GM12878 (cell line): ENCODE measurements at places on chromosomes 13 and 19.

DNA sequence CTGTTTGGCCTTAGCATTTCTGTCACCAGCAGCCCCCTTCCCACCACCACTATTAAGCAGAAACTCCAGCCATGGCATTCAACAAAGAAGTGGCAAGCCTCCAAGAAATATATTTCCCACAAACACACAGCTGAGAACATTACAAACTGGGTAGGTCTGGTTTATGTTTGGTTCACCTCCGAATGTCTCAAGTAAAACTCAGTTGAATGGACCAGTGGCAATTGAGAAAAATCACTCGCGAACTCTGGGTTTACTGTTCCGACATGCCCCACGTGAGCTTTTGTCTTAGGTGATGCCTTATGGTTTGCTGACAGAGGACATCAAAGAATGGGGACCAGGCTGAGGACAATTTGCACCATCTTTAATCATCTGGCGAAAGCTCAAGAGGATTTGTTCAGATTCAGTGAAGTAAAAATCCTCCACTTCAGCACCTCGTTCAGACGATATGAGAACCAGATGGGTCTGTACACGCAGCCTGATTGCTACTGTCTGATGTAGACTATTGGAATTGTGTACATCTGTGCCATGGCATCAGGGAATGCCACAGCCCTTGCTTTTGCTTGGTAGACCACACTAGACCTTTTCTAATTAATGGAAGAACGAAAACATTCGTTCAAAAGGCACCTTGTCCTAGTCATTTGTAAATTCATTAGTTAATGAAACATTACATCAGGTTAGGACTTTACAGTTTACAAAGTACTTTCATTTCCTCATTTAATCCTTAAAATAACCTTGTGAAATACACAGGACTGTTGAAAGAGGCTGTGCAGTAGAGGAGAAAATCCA is 59.4 kb downstream of the SLC10A2 start:
- peak; percentile 74 for DNase-seq

DNA sequence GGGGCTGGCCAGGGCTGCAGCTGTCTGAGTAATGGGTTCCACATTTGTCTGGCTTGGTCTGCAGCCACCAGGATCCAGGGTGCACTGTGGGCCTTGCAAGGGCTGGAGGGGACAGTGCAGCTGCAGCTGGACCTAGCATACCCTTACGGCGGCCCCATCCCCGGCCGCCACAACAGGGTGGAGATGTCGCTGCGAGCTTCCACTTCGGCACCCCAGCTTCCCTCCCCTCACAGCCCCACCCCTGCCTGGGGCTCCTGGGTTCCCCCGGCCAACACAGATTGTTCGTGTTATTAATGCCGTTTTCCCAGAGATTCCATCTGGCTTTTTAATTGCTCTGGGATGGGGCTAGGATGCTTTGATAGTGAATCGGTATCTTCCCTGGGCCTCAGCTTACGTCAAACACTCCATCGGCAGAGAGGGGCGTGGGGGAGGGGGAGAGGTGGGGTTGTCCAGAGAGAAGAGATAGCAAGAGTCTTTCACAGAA is 5.8 kb downstream of the CEBPA start:
- DNase-seq, result no peak

- DNase-seq, result no peak
Measured at GRCh38 chr19:32901504-32902161, 32.1 kb upstream of the SLC7A9 start.

DNA sequence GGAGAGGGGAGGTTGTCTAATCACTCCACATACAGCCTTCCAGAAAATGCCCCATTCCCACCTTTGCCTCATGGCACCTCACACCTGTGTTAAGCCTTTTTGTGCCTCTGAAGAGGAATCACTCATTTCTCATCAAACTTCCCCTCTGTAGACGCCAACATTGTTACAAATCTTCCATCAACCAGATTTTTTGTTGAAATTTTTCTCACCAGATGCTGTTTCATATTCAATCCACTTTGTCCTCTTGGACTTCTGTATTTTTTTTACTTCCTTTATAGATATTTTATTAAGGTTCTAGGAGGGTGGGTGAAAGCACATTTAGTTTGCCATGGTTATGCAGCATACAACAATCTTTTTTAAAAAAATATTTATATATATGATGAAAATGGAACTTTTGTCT is 74.0 kb downstream of the RUBCNL start:
- DNase-seq, result no peak

DNA sequence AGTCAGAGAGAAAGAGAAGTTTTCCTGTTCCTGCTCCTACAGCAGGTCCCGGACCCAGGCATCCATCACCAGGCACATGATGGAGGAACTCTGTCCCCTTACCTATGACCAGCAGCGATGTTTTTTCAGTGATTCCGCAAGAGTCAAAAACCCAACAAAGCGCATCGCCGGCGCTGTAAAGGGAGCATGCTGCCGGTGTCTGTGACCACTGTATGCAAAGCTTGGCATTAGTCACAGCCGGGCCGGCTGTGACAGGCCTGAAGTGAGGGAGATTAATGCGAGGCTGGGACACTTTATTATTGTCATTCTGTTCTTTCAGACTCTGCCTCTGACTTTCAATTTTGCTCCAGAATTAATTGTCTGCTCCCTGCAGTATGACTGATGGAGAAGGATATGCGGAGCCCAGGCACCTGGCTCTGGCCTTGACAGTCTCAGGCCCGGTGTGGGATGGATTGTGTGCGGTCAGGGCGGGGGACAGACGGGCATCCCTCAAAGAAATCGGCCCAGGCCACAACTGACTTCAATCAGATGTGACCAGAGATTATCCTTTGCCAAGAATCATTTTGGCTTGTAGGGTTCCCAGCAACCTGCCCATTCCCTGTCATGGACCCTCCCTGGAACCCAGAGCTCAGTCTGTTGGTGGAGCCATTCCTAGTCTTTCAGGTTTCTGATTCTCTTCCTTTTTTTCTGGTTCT is 462.0 kb upstream of the ZNF507 start:
- no peak for DNase-seq

GRCh38 chr19:35041548-35042055 is at the start of gene HPN:
Gene HPN (plus strand): TSS chr19:35041721. CDS start chr19:35042507, 786 bp downstream.
- no peak for DNase-seq

GRCh38 chr19:16319481-16319880 is 5.1 kb upstream of the KLF2 start:
- DNase-seq, result no peak

DNA sequence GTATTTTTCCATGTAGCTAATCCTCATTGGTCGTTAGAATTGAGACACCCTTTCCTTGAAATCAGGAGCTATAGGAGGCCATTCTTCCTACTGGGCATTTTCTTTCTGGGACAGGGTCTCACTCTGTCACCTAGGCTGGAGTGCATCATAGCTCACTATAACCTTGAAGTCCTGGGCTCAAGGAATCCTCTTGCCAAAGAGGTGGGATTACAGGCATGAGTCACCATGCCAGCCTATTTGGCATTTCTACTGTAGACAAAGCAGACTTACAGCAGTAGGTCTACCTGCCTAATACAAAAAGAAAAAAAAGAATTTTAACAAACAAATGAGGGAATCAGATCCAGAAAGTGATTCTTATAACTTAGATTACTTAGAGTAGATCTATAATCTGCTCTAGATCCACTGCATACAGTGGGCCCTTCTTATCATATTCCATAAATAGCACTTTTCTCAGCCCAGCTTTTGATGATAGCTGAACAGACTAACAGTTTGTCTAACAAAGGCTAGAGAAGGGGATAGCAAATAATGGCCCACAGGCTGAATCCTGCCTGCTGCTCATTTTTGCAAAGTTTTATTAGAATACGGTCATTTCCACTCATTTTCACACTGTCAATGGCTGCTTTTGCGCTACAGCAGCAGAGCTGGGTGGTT is 36.7 kb upstream of the USPL1 start:
- DNase-seq, result no peak

GRCh38 chr13:44664308-44664707 is 88.2 kb upstream of the TSC22D1 start:
- DNase-seq, result no peak

GRCh38 chr19:21434967-21435544 is 38.1 kb downstream of the ZNF493 start:
- DNase-seq, result no peak

- DNase-seq, result no peak
Measured at GRCh38 chr13:38328699-38329098, 21.0 kb upstream of the UFM1 start.

GRCh38 chr19:1183543-1184172 is 9.6 kb upstream of the SBNO2 start:
- DNase-seq, result peak; percentile 66

- no peak for DNase-seq
Measured at GRCh38 chr13:32852526-32852925, 163.7 kb upstream of the KL start.

GRCh38 chr19:6728346-6728745 is 7.9 kb upstream of the C3 start:
- no peak for DNase-seq

DNA sequence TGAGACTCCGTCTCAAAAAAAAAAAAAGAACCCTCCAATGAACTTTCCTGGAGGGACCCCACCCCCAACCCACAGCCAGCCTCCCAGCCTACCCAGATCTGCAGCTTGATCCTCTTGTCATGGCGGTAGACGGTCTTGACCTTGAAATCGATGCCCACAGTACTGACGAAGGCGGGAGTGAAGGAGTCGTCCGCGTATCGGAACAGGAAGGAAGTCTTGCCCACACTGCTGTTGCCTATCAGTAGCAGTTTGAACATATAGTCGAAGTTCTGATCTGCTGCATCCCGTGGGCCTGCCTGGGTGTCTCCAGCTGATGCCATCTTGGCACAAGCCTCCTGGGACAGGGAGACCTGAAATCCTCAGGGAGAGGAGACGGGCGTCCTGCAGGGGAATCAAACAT is 2.4 kb downstream of the RAB3D start:
- DNase-seq, result no peak

GRCh38 chr19:16595097-16595496 is 22.9 kb upstream of the SLC35E1 start:
- no peak for DNase-seq

DNA sequence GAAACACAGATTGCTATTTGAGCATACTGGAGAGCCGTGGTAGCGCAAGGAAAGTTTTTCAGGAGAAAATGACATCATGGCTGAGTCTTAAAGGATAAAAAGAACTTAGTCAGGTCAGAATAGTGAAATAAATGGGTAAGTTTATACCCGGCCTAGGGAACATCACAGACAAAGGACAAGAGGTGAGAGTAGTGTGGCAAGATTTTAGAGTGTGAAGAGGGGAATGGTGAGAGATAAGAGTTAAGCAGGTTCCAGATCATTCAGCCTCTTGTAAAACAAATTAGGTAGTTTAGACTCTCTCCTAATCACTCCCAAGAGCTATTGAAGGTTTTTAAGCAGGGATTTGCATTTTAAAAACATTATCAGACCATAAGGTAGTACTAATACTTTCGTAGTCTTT is 116.0 kb upstream of the MAB21L1 start:
- no peak for DNase-seq

DNA sequence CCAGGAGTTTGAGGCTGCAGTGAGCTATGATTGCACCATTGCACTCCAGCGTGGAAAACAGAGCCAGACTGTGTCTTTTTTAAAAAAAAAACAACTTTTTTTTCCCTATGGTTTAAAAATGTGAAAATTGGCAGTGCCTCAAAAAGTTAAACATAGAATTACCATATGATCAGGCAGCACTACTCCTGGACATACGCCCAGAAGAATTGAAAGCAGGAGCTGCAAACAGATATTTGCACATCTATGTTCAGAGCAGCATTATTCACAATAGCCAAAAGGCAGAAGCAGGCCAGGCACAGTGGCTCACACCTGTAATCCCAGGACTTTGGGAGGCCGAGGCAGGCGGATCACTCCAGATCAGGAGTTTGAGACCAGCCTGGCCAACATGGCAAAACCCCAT is 3.8 kb upstream of the RETN start:
- no peak for DNase-seq

DNA sequence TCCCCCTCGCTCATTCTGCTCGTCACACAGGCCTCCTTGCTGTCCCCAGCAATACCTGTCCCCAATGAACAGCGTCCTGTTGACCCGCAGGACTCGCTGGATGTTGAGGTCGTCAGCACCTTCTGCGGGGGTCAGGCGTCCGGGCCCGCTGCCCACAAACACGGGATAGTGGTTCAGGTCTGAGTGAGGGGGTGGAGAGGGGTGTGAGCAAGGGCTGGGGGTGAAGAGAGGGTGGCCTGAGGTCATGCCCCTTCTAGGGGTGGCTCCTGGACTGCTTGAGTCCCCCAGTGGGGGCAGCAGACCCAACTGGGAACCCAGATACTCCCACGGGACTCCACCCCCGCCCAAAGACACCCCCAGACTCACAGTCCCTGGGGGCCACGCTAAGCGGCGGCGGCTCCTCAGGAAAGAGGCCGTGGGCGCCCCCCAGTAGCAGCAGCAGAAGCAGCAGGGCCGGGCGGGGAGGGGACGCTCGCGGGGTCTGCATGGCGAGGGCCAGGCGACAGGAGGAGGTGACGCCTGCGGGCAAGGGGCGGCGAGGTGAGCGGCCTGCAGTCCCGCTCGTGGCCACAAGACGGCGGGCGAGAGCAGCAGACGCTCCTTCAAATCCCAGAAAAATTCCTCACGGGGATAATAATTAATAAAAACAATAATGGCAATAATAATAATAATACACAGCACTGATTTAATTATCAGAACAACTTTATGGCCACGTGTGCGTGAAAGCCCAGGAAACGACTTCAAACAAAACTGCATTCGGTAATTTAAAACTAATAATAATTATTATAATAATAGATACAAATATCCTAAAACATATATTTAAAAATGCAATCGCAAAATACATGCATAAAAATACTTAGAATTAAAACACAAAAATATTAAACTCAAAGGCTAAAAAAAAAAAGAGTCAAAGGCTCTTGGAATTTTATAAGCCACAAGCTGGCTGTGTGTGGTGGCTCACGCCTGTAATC is 1.2 kb downstream of the SEMA6B start:
- no peak for DNase-seq

DNA sequence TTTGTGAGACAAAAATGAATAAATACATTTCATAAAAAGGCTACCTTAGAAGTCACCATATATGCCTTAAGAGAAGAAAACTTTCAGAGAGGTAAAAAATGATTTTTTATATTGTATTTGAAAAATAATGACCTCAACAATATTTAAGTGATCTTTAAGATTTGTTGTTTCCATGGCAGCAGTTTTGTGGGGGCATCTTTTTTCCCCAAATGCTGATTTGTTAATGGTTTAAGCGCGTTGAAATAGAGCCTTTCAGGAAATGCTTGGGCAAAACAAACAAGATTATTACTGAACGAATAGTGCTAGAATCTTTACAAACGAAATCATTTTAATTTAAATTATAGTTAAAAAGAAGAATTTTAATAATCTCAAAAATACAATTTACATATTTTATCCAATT is 103.1 kb upstream of the MYO16 start:
- no peak for DNase-seq

- DNase-seq, result no peak
Measured at GRCh38 chr13:53901593-53901992, 873.0 kb downstream of the OLFM4 start.

- no peak for DNase-seq
Measured at GRCh38 chr13:30186634-30187415, 120.5 kb downstream of the KATNAL1 start.

- no peak for DNase-seq
Measured at GRCh38 chr13:110875241-110875640, 39.6 kb downstream of the ANKRD10 start.

GRCh38 chr13:105658431-105658830 is 877.0 kb downstream of the EFNB2 start:
- DNase-seq, result no peak

GRCh38 chr13:45817833-45818232 is 33.7 kb downstream of the SIAH3 start:
- DNase-seq, result no peak

GRCh38 chr19:12603714-12604113 is 6.9 kb downstream of the ZNF490 start:
- DNase-seq, result peak; percentile 69
